ENCODE measurements at places on chromosomes 2 and 18.

GRCh38 chr2:137838255-137839092 lies 125.8 kb upstream of the HNMT start:
- DNase-seq, result no peak

DNA sequence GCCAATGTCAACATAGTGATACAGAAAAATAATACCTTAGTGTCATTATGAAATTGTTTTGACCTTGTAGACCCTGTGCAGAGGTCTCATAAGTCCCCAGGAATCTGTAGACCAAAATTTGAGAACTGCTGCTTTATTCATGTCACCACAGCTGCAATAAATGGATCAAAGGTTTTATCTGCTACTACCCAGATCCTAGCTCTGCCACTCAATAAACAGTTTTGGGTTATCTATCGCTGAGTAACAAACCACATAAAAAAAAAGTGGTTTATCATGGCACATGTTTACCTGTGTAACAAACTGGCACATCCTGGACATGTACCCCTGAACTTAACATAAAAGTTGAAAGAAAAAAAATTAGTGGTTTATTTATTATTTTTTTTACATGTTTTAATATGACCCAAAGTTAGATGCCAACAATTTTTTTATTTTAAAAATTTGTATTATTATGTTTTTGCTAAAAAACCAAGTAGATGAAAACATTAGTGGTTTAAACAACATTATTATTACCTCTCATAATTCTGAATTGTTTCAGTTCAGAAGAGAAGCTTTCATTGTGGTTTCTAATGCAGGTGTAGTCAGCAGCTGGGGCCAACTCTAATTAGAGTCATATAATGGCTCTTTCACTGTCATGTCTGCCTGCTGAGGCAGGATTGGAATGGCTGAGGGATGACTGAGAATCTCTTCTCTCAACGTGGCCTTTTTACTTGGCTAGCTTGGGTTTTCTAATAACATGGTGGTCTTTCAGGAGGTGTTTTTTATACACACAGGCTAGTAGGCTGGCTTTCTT lies 103.3 kb upstream of the SLC38A11 start:
- DNase-seq, result no peak

GRCh38 chr2:33488715-33489540 lies 12.5 kb downstream of the RASGRP3 start:
- no peak for DNase-seq

- no peak for DNase-seq
Observed at GRCh38 chr2:219218217-219218731, 484 bp downstream of the ABCB6 start.

DNA sequence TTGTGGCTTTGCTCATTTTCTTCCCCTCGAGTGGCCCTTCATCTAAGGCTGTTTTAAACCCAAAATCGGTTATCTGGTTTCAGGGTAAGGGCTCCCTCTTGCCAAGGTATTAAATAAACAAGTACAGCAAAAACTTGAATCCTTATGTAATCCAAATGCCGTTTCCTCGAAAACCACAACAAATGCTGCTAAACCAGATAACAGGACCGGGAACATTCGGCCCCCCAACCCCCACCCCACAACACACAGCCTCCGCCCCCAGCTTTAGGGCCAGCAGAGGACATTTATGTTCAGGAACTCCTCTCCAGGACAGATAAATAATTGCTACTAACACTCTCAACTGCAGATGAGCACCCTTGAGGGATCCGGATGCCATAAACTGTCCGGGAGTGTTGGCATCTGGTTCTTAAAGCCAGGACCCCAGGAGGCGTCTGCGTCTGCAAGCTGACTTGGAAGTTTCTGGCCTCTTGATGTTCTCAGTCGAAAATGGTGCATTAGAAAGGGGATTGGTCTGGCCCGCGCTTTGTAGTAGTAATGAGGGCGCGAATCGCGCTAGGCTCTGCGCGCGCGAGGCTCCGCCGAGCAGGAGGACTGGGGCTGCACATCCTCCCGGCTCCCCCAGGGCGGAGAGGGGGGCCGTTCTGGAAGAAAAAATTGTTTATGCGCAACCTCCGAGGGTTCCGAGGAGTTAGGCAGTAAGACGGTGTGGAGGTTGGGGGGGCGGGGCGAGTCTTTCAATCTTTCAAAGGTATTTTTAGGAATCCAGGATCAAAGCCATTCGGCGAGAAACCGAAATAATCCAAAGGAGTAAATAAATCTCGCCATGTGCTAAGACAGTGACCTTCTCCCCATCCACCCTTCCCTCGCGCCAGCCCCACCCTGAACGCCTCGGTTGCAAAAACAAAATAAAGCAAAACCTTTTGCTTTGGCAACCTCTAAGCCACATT lies 3.9 kb upstream of the ID2 start:
- DNase-seq, result no peak

DNA sequence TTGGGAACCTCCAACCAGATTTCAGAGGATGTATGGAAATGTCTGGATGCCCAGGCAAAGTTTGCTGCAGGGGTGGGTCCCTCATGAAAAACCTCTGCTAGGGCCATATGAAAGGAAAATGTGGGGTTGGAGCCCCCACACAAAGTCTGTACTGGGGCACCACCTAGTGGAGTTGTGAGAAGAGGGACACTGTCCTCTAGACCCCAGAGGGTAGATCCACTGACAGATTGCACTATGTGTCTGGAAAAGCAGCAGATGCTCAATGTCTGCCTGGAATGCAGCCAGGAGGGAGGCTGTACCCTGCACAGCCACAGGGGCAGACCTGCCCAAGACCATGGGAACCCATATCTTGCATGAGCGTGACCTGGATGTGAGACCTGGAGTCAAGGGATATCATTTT lies 573.7 kb upstream of the NXPH2 start:
- no peak for DNase-seq

GRCh38 chr2:100040906-100041305 lies 101.5 kb downstream of the AFF3 start:
- no peak for DNase-seq

- DNase-seq, result no peak
Observed at GRCh38 chr2:3692375-3692774, 11.0 kb upstream of the DCDC2C start.

GRCh38 chr2:241946306-241947003 lies 76.9 kb downstream of the RTP5 start:
- DNase-seq, result no peak

- DNase-seq, result no peak
Observed at GRCh38 chr2:7899923-7900322, 781.9 kb upstream of the ID2 start.

DNA sequence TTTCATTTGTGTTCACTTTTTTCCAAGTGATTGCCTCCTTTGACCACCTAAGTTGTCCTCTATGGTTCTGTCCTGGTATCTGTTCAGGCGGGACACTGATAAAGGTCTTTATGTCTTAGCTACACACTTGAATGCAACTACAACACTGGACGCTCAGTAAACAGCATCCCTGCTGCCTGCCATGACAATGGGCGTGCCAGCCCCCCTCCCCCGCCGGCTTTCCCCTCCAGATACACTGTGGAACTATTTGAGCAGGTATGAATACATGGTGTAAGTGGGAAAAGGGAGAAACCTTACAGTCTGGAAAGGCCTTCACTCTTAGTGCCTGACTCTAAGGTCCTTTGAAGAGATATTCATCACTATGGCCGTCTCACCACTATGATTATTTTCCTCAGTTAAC lies 5.7 kb downstream of the AGBL5 start:
- no peak for DNase-seq

DNA sequence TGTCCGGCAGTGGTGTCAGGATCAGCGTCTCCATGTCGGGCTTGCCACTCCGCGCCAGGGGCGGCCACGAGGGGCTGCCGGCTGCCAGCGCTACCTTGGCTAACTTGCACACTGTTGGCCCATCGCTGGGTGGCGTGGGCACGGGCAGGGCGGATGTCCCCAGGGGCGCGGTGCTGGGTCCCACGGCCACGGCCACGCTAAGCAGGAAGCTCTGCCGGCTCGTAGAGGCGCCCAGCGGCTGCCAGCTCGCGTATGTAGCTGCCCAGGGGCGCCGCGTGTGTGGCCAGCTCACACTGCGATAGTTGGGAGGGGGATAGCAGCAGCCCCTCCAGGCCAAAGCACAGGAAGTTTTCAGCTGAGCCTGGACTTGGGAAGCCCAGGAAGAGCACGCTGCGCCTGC lies 249.4 kb downstream of the ANKRD30B start:
- DNase-seq, result no peak

- DNase-seq, result no peak
Observed at GRCh38 chr2:233974530-233975071, 57.4 kb downstream of the TRPM8 start.

DNA sequence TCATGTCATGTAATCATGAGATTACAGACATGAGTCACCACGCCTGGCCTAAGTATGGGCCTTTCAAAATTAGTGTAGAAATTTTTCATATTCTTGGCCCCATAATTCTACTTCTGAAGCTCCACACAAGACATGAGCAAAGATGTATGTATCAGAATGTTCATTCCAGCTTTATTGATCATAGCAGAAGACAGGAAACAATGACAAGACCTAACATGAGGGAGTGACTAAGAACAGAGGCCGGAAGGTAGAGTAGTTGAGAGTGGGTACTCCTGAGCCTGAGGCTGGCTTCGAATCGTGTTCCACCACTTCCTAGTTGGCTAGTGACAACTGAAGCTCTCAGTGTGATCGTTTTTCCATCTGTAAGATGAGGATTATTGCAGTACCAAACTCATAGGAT lies 89.3 kb downstream of the ARMC9 start:
- no peak for DNase-seq

GRCh38 chr2:60577682-60578283 lies 24.3 kb upstream of the BCL11A start:
- no peak for DNase-seq

DNA sequence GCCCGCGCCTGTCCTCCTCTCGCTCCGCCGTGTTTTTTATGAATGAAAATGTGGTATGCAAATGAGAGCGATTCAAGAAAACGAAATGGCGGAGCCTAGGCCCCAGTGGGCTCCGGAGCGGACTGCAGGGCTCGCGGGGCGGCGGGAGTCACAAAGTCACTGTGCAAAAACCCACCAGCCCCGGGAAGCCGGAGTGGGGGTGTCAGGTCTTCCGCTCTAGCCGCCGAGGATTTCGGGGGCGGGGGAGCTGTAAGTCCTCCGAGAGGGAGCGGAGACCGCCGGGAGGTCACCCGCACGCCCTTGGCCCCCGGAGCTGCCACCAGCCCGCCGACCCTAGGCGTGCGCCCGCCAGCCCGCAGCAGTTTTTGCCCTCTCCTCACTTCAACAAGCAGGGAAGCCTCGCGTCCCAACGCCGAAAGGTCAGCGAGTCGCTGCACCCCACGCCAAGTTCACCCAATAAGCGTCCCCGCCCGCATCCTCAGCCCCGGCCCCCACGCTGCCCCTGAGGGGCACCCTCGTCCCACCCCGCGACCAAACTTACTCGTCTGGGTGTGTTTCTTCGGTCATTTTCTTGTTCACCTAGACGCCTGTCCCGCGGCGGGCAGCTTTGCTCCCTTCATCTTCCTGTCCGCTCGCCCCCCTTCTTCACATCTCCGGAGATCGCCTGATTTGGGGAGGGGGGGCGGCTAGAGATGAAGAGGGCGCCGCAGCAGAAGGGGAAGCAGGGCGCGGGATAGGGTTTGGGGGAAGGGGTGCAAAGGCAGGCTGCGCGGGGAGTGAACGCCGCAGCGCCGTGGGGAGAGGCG lies 775 bp downstream of the SPRED2 start:
- no peak for DNase-seq

DNA sequence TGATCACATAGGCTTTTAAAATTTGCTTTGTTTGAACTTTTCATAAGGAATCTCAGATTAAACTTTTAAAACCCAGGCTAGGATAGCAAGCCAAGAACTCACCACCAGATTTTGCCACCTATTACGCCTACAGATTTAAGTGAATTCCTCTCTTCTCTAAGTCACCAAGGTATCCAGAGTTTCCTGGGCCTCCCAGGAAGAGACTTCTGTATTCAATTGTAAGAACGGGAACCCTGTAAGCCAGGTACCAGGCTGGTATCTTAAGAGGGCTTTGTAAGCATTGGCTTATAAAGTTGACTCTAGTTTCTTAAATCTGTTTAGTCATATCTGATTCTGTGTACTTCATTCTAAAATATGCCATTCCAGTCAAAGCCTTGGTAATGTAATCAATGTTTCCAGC lies 285.1 kb downstream of the MBD5 start:
- DNase-seq, result no peak

DNA sequence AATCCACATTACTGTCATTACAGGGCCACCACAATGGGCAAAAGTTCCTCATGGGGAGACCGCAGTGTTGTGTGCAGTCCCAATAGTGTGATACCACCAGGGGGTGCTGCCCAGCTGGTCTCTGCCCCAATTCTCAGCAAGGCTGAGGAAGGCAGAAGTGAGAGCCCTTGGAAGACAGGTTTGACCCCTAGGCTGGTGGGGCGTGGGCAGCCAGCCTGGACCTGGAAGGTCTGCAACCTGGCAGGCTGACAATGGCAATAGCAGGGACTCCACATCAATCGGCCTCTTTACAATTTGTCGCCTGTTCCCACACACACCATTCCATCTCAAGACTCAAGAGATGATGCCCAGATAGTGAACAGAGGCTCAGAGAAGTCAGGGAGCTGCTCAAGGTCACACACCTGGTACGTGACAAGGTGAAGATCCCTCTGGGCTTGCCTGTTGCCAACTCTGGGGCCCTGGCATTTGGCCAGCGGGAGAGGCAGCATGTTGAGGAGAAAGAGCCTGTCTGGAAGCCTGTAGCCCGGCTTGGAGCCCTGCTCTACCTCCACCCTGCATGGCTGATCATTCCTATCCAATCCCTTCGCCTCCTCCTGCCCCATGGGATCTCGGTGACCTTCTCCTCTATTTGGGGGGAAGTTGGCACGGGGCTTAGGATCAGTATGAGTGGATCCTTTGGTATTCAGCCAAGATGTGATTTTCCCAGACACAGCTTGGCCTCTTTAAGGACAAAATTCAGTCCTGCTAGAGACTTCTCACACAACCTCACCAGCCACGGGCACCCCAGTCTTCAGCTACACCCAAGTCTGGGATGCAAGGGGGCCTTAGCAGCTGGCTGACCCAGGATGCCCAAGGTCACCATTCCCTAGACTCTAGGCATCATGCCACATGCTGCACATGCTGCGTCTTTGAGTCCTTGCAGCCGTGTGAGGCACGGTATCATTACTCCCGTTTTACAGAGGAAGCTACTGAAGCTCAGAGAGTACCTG lies 2.9 kb upstream of the ATOH8 start:
- DNase-seq, result no peak

- DNase-seq, result no peak
Observed at GRCh38 chr2:83705146-83705545, 753.9 kb downstream of the SUCLG1 start.

DNA sequence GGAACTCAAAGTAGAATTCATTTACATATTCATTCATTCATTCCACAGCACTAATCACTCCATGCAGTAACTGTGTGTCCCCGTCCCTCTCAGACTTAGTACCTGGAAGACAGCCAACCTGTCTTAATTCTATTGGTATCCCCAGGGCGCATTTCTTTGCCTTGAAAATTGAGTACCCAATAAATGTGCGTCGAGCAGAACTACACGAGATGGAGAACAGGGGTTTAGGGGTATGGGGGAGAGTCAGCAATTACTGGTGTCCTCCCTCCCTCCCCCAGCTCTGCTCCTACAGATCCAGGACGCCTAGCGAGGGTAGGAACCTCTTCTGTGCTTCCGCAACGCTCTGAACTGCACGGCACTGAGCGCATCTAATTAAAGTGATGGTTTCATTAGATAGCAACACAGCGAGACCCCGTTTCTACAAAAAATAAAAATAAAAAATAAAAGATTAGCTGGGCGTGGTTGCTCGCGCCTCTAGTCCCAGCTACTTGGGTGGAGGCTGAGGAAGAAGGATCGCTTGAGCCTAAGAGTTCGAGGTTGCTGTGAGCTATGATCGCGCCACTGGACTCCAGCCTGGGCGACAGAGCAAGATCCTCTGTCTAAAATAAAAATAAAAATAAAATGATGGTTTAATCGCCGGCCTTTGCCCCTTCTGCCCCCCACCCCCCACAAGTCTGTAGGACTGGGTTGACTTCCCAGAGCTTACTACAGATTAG lies 614 bp upstream of the FKBP1B start:
- DNase-seq, result no peak

- no peak for DNase-seq
Observed at GRCh38 chr18:60662491-60662890, 289.9 kb upstream of the MC4R start.
